Kasumi-1 (cell line): ENCODE measurements at places on chromosomes 5 and 9.

GRCh38 chr9:16131264-16131663 lies 578.4 kb downstream of the CCDC171 start:
- DNase-seq, result no peak

DNA sequence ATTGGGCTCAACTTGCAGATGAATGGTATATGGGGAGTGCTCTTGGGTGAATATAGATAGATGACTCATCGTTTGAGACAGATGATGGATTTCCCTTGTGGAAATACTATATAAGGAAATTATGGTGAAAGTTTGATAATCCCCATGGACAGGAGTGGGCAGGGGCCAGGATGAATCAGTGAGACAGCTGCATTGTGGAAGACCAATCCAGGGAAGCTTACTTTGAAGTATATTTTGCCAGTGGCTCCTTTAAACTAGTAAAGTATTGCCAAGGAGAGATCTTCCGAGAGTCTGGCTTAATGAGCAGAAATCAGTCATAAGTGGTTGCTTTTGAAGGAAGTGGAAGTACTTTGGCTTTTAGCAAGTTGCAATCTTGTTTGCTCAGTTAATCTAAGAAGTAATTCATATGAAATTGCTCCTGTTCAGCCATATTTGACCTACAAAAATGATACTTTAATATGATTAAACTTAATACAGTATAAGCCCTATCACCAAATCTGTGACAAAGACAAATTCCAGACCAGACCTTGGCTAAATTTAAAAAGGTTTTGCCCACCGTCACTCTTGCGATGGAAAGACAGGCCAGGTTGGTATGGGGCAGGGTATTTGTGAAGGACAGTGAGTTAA lies 9.3 kb upstream of the TNC start:
- DNase-seq, result no peak

GRCh38 chr9:88746029-88746742 lies 211.2 kb downstream of the NXNL2 start:
- DNase-seq, result no peak

- DNase-seq, result no peak
Measured at GRCh38 chr9:70746760-70747159, 332.3 kb upstream of the KLF9 start.

DNA sequence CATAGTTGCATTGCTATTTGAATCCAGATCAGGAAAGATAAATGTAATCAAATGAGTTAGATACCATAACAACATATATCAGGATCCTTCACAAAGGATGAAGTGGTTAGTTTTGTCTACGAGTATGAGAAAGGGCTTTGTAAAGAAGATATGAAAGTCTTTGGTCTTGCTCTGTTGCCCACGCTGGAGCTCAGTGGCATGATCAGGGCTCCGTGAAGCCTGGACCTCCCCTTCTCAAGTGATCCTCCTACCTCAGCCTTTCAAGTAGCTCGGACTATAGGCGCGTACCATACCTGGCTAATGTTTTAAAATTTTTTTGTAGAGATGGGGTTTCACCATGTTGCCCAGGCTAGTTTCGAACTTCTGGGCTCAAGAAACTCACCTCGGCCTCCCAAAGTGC lies 1.8 kb downstream of the SMC5 start:
- DNase-seq, result no peak

DNA sequence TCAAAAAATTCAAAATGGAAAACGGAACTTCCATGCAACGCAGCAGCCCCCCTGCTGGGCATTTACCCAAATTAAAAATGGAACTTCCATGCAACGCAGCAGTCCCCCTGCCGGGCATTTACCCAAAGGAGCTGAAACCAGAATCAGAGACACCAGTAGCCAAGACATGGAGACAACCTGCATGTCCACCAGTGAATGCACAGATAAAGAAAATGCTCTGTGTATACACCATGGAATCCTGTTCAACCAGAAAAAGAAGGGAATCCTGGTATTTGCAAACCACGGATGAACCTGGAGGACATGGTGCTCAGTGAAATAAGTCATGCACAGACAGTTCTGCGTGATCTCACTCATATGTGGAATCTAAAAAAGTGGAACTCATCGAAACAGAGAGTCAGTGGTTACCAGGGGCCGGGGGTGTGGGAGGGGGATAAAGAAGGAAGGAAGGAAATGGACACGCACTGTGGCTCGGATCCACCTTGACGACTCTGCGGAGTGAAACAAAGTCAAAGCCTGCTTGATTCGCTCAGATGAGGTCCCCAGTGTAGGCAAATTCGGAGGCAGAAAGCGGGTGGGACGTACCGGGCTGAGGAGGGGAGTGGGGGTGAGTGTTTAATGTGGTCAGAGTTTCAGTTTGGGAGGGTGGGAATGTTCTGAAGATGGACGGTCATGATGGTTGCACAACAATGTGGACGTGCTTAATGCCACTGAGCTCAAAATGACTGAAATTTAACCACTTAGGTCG lies 40.2 kb upstream of the EXOC3 start:
- DNase-seq, result peak; percentile 18

- DNase-seq, result no peak
Measured at GRCh38 chr5:5454391-5454790, 31.9 kb downstream of the ICE1 start.

DNA sequence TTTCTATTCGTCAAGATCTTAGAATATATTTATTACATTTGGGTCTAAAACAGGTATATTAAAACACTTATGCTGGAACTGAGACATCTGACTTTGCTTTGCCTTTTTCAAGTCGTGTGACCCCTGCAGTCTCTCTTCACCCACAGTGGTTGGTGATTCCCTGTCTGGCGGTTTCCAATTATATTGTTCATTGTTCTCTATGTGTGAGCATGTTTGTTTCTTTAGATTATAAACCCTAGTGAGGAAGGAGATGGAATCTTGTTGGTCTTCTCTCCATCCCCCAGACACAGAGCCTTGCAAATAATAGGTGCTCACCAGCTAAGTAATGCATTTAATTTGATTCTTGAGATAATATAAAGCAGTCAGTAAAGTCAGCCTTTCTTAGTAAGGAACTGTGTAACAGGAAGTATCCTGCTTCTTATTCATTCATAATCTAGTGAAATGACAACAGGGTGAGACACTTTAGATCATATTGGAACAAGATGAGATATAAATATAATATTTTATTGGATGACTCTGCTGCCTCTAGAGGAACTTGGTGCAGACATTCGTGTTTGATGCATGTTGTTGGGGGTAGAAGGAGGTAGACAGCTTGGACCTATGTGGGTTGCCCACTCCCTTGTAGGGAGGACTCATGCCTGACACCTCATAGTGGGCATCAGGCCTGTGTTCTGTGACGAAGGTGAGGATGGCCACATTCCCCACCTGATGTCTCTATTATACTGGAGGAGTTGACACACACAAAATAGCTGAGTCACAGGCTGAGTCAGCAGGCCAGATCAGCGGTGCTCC lies 88.1 kb downstream of the FGF1 start:
- DNase-seq, result no peak

DNA sequence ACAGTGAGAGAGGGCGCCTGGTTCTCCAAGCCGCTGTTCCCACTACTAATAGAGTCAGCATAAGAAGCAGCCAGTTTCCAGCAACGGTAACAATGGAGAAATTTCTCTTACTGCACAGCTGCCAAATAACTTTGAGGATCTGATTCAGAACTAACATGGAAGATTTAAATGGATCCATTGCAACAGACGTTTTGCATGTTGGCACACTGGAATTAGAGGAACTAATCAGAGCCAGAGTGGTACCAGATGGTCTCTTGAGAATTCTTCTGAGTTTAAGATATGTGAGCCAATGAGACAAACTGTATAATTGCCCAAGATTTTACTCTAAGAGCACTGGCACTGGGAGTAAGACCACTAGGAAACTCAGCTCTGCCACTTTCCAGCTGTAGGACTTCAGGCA lies 186.5 kb downstream of the EFNA5 start:
- no peak for DNase-seq

- DNase-seq, result no peak
Measured at GRCh38 chr5:151703227-151703626, 16.5 kb upstream of the SPARC start.

DNA sequence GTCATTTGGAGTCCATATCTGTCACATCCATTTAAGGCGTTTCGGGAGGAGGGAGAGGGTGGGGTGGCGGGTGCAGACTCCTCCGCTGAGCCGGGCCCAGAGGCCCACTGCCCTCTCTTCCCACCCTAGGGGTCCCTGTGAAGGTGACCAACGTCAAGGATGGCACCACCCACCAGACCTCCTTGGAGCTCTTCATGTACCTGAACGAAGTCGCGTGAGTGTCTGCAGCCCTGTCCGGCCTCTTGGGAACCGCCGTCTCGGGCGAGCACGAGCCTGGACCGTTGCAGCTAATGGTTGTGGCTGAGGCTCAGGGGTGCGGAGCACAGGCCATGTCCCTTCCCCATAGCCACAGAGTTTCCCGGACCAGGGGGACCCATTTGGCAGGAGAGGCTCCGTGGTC lies 34.8 kb downstream of the ASS1 start:
- DNase-seq, result no peak

GRCh38 chr5:10746711-10747110 lies 14.3 kb downstream of the DAP start:
- DNase-seq, result peak; percentile 91

DNA sequence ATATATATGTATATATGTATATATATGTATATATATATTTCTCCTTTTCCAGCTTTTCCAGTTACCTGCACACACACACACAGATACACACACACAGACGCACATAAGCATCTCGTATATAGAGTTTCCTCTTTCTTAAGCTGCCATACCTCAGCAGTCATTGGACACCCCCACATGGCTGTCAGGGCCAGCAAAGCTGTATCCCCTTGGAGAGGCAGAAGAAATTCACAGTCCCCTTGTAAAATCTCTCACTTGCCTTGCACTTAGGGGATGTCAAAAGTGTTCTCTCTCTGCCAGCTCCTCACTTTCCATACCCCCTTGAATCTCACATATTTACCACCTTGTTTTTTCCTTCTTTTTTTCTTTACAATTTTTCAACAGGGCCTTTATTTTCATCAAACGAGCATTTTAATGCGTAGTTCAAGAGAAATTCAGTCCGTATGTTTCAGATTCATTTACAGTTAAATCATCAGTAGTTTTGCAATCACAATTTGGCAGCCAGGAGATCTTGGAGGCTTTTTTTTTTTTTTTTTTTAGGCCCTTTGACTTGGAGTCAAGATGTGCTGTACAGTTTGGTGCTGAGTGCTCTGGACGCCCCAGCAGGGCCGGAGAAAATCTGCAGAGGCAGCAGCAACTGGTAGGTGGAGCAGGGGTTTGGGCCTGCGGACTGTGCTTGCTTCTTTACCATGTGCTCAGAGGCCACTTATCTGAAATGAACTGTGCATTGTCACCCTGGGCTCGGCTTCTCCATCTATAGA lies 244.9 kb upstream of the KLF4 start:
- DNase-seq, result no peak

GRCh38 chr9:114344692-114345091 lies 15.0 kb downstream of the ORM2 start:
- no peak for DNase-seq

DNA sequence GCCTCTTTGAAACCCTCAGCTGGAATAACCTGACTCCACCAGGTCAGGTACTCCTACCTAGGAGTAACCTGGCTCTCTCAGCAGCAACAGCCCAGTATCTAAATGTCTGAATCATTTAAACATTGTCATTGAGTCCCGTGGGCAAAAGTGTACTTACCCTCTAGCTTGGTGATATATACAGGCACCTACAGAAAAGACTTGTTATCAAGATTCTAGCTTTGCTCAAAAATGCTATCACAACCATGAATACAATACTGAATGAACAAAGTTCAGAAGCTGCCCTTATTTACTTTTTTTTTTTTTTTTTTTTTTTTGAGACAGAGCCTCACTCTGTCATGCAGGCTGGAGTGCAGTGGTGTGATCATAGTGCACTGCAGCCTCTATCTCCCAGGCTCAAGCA lies 268.2 kb downstream of the ZNF608 start:
- no peak for DNase-seq

GRCh38 chr9:38685535-38685934 lies 34.4 kb downstream of the FAM240B start:
- DNase-seq, result no peak

GRCh38 chr9:1013021-1013420 lies 36.6 kb downstream of the DMRT3 start:
- DNase-seq, result no peak

DNA sequence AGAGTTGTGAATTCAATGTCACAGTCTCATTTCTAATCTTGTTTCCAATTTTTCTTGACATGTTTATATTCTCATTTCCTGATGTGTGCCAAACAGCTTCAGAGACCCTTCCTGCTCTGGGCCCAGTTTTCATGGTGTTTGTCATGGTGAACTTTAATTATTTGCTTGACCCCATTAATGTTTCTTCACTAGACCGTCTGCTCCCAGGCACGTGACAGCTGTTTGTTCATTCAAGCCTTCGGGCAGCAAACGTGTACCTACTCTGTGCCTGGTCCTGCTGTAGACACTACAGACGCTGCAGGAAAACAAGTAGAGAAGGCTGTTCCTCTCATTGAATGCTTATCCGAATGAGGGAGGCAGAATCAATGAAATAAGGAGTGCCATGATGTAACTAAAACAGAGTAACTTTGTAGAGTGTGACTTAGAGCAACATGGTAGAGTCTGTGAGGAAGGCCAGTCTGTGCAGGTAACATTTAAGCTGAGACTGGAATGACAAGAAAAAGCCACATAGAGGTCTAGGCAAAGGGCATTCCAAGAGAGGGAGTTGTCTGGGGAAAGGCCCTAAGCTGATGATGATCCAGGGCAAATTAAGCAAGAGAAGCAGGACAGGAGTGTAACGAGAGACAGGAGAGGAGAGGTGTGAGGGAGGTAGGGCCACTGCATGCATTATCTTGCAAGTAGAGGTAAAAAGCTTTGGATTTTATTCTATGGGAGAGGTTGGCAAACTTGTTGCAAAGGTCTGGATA lies 191.4 kb downstream of the SEMA5A start:
- no peak for DNase-seq

GRCh38 chr5:154273963-154274827 lies 83.7 kb downstream of the GALNT10 start:
- DNase-seq, result peak; percentile 69

- no peak for DNase-seq
Measured at GRCh38 chr5:106019261-106019660, 1651.5 kb downstream of the EFNA5 start.

- no peak for DNase-seq
Measured at GRCh38 chr5:116404792-116405191, 169.8 kb downstream of the SEMA6A start.

DNA sequence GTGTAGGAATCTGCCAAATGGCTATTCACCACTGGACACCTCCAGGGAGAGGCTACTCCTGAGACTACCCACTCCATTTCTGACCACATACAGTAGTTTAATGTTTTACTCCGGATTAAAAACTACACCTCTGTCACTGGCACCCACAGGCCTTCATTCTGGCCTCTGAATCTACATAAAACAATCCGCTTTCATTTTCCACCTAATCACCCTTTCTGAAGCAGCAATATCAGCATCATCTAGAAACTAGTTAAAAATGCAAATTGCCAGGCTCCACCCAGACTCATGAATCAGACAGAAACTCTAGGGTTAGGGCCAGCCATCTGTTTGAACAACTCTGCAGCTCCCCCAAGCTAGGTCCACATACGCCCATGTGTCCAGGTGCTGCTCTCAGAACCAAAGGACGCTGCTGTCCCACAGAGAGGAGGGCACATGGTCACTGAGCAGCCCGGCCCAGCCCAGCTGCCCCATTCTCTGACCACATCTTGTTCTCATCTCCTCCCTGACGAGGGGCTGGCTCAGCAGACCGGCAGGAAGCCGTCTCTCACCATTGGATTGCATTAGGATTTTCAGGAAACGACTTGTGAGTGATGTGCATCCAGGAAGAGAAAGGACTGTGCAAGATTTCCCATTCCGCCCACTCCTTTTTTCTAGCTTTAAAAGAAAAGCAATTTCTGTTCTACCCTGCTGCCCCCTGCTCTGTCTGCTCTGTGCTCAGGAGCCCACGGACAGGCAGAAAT lies 34.7 kb downstream of the ADAM19 start:
- no peak for DNase-seq
